AML-193 (cell line): ENCODE measurements at places on chromosomes 7 and 10.

DNA sequence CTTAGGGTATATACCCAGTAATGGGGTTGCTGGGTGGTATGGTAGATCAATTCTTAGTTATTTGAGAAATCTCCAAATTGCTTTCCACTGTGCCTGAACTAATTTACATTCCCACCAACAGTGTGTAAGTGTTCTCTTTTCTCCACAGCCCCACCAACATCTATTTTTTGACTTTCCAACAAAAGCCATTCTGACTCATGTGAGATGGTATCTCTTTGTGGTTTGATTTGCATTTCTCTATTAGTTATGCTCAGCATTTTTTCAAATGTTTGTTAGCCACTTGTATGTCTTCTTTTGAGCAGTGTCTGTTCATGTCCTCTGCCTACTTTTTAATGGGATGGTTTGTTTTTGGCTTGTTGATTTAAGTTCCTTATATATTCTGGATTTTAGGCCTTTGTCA, 66.4 kb downstream of the MGAM2 start:
- no peak for DNase-seq

GRCh38 chr7:85021101-85021704, 165.7 kb downstream of the SEMA3D start:
- no peak for DNase-seq

DNA sequence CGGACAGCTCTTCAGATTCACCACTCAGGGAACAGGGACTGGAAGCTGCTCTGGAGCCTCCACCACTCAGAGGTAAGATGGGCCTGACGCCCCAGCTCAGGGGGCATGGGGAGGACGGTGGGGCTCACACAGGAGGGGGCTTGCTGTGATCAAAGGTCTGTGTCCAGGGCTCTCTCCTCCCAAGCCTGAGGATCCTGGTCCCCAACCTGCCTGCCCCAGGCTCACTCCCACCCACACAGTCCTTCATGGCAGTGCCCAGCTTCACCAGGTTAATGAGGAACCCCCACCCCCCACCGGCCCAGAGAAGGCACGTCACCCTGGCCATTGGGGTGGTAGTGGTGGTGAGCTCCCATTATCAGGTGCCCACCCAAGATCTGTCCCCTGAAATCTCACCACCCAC, 926.7 kb upstream of the ZNF722 start:
- DNase-seq, result no peak

DNA sequence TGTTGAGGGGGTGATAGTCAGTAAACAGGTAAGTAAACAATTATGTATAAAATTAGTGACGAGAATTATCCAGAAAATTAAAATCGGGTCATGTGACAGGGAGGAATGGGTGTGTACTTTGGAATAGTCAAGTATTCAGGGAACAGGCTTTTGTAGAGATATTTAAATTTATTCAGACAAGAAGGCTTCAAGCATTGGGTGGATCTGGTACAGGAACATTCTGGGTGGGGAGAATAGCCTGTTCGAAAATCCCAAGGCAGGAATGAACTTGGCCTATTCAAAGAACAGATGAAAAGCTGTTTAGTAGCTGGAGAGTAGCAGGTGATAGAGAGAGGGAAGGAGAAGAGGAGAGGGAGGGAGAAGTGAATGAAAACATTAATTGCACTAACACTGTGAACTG, 448.9 kb upstream of the FZD8 start:
- no peak for DNase-seq

- no peak for DNase-seq
Observed at GRCh38 chr7:1030444-1031070, 13.8 kb upstream of the GPR146 start.

DNA sequence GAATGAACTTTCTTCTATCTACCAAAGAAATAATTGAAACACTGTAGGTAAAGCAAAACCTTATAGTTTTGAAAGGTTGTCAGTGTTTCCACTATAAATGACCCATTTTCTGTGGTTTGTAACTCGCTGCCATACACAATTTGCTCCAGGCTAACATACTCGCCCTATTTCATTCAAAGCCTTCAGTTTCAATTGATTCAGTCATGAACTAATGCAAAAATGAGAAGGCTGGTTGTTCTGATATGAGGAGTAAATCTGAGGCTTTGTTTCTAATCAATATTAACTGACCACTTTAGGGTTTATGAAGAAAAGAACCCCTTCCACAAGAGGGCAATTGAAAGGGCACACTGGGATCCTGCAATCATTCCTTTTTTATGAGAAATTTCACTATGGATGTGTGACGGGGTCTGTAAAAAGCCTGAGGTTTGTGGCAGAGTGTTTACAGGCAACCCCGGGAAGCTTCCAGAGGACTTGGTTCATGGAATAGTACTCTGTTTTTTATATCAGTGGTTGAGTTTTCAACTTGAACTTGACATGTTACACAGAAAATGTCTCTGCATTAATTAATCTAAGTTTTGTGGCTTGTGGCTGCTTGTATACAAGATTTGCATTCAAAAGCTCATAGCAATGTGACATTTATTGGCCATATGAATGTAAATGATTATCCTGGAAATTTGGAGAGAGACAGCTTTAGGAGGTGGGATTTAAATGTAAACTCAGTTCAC, 133.2 kb downstream of the NRP1 start:
- DNase-seq, result no peak

DNA sequence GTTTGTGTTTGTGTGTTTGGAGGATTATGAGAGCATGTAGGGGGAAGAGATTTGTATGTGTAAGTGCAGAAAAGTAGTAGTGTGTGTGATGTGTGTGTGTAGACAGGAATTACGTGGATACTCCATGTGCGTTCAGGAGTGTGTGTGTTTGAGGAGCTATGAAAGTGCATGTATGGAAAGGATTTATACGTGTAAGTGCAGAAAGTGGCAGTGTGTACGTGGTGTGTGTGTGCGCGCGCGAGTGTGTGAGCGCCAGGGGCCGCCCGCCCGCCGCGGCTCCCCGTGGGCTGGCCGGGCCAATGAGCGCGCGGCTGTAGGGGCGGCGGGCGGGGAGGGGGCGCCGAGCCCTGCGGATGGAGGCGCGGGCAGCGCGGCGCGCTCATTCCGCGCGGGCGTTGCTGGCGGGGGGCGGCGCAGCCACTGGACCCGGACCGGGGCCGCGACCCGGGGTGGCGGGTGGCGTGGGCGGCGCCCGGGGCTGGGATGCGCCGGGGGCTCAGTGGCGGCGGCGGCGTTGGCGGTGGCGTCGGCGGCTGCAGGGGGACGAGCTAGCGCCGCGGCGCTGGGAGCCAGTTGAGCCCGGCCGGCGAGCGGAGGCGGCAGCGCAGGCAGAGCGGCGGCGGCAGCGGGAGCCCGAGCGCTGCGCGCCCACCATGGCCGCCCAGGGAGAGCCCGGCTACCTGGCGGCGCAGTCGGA, at the start of gene BICC1:
TSS of gene BICC1 (plus strand) at position 382 of the 697 bp plus-strand sequence. CDS start at position 654, 272 bp downstream.
- DNase-seq, result no peak

DNA sequence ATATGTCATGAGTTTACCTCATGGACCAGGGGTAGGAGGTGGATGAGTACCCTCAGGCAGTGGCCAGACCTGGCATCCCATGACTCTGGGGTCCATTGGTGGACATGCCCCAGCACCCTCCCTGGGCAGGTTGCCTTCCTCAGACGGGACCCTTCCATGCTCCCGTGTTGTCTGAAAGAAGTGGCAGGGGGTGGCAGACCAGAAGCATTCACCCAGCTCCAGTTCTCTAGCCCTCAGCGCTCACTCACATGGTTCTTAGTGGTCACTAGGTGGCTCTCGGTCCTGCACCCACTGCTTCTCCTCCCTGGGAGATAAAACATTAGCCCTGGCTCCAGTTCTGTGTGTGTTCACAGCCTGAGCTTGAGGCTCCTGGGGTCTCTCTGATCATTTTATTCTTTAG, 6.0 kb downstream of the RBP3 start:
- no peak for DNase-seq

DNA sequence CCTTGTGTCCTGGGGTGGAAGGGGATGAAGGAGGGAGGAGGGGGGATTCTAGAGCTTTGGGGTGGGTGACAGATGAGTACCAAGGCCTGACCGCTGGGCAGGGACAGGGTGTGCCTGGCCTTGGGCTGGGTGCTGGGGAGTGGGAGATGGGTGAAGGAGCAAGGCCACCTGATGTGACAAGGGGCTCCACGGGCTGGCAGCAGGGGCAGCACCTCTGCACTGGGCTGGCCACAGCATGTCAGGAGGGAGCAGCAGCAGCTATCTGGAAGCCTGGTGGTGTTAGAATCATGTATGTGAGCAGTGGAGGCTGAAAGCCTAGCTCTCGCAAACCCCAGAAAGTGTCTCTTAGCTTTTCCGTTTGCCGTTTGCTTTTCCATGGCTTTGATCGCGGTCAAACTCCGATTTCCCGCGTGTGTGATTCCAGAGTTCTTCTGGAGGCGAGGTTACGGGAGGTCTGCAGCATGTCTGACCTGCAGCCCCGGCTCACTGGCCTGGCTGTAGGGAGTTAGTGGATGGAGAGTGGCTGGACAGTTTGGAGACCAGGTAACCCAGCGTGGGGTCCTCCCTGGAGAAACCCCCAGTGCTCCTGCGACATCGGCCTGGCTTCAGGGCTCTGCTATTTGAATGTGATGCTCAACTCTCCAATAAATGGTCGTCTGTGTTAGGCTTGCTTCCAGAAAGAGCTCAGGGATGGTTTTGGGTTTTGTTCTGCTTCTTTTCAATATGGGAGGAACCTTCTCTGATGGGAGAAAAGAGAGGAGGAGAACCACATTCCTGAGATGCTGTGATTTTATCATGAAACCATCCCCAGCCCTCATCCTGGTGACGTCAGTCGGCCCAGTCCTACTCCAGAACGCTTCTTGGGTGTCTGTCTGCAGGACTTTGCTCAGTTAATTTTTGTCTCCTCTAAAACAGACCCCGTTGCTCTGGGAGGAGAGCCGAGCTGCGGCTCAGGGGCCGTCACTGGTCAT, 105.5 kb downstream of the CUX1 start:
- no peak for DNase-seq

DNA sequence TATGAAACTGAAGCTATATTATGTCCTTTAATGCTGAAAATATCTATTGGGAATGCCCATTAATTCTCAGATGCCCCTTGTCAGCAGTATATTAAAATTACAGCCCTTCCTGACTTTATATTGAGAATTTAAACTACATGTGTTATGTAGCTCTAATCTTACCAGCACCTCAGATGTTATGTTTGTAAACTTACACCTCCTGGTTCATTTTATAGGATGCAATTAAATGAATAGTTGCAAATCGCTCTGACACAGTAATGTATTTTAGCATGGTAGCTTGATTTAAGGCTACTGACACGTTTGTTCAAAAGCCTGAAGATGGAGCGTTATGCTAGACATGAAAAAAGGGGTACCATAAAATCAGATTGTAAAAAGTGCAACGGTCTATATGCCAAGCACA, 35.0 kb upstream of the MET start:
- no peak for DNase-seq

- DNase-seq, result no peak
Observed at GRCh38 chr10:71084061-71084817, 128.1 kb upstream of the UNC5B start.

GRCh38 chr7:90180011-90180585, 25.8 kb downstream of the STEAP1 start:
- no peak for DNase-seq
